Mesangial cell (primary cell): ENCODE measurements at places on chromosomes 4 and X. TPM values are rescaled to one million over a fixed set of nuclear protein-coding genes. Genes with fewer than 3 reads are reported as not detected.

Gene ATOH1
- not detected in 2 replicates for total RNA-seq

Gene TXK
- total RNA-seq, result 0.13 and 0.81 TPM in 2 replicates

Gene ATP5ME
- 104 and 116 TPM in 2 replicates for total RNA-seq

Gene TMEM35A
- total RNA-seq, result 0.16 and 0.38 TPM in 2 replicates

Gene CENPVL3
- total RNA-seq, result under 0.01 and 0.33 TPM in 2 replicates

Gene MSX1
- total RNA-seq, result 0.16 TPM in 1 of 2 replicates, not detected in the other

Gene EVC2
- 5.1 and 5.6 TPM in 2 replicates for total RNA-seq

Gene PLS3
- 53.6 and 87.7 TPM in 2 replicates for total RNA-seq

Gene KCTD8
- total RNA-seq, result not detected in 2 replicates

Gene PHOX2B
- total RNA-seq, result not detected in 2 replicates

Gene CC2D2A
- 9.0 and 23.5 TPM in 2 replicates for total RNA-seq

Gene LIMCH1
- total RNA-seq, result 0.81 and 9.1 TPM in 2 replicates

Gene PAGE2
- not detected in 2 replicates for total RNA-seq

Gene NPNT
- total RNA-seq, result 0.16 and 7.5 TPM in 2 replicates

Gene CCNB3
- total RNA-seq, result under 0.01 and 0.13 TPM in 2 replicates

Gene LRCH2
- total RNA-seq, result 0.81 and 3.2 TPM in 2 replicates

Gene GPR143
- 27.1 and 33.6 TPM in 2 replicates for total RNA-seq

Gene CPLX1
- total RNA-seq, result 0.16 and 1.8 TPM in 2 replicates

Gene CT47B1
- total RNA-seq, result not detected in 2 replicates

Gene TMSB15B
- total RNA-seq, result 4.2 and 13.7 TPM in 2 replicates

Gene MGAT4D
- total RNA-seq, result not detected in 2 replicates

Gene PDCL2
- not detected in 2 replicates for total RNA-seq

Gene USP9X
- total RNA-seq, result 49.0 and 62.0 TPM in 2 replicates

Gene FAAH2
- 0.38 TPM in 1 of 2 replicates, not detected in the other for total RNA-seq

Gene PALLD
- total RNA-seq, result 85.6 and 135 TPM in 2 replicates

Gene GAGE12F
- total RNA-seq, result not detected in 2 replicates

Gene CDKL2
- 1.5 and 2.7 TPM in 2 replicates for total RNA-seq

Gene LPAR4
- total RNA-seq, result 0.63 and 1.8 TPM in 2 replicates

Gene NALF2
- 0.16 TPM in 1 of 2 replicates, not detected in the other for total RNA-seq

Gene NKX3-2
- not detected in 2 replicates for total RNA-seq

Gene HTR2C
- not detected in 2 replicates for total RNA-seq

Gene GAB3
- total RNA-seq, result 0.38 and 1.1 TPM in 2 replicates
